ENCODE measurements at places on chromosomes 2 and 18.

DNA sequence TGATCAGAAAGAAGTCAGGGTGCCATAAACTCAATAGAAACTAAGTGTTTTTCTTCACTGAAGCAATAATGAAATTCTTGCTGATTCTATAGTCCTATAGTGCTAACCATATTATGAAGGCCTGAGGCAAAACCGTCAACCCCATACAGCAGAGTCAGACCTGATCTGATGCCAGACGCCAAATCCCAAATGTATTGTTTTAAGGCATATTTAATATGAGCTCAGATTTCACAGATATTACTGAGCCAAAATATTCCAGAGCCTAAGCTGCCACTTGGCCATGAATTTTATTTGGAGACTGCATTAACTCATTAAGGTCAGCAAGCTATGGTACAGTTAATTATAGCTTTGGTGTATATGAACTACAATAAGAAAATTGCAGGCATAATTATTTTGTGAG, 53.4 kb downstream of the SCN1A start:
- DNase-seq = no peak

GRCh38 chr2:224183086-224183485, 144.0 kb upstream of the SERPINE2 start:
- no peak for DNase-seq

DNA sequence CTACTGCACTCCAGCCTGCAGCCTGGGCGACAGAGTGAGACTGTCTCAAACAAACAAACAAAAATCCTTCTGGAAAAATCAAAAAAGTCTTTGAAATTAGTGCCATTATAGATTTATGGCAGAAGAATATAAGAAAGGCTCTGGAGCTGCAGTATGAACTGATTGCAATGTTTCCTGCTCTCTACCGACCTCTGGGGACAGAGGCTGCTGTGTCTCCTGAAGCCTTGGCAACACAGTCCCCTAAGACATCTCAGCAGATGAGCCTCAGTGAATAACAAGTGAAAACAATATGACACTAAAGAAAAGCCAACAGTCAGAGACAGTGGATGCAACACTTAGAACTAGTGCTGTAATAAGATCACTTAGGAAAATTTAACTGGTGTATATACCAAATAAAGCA, 494.9 kb upstream of the LRATD1 start:
- no peak for DNase-seq

DNA sequence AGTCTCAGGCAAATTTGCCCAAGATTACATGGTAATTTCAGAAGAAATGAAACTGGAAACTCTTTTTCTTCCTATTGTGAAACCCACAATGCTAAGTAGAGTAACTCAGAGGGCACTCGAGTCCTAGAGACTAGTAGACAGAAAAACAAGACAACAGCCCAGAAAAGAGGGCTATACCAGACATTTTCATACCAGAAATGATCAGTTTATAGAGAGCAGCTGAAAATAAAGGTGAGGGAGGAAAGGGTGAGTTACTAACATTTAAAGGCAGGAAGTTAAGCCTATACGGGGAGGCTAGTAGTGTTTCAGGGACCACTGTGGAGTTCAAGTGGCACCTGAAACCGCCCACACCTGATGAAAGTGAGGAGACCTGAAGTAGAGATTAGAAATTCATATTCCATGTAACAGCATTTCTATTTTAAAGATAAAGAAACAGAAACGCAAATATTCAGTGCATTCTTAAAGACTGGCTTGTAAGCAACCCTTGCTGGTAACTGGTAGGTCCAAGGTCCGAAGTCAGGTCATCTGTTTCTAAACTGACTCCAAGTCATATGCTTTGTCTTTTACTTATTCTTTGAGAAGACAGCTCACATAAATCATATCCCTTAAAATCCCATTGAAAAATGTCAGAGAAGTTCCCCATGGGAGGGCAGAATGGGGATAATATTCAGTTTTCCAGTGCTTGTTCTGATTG, 145.1 kb upstream of the ITGB6 start:
- no peak for DNase-seq

DNA sequence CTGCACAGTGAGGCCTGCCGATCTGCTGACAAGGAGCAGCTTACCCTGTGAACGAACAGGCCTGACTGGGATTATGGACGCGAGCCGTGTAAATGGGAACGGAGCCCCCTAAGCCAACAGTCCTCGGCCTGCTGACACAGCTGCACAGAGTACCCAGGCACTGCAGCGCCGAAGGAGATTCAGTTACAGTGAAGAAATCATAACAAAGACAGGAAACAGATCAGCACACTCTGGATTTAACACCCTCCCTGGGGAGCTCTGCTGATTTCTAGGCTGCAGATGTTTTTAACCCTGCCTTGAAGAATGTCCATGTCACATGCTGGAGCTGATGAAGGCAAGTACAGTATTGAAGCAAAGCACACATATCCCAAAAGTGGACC, 43.4 kb downstream of the COLEC12 start:
- DNase-seq = peak; percentile 73

DNA sequence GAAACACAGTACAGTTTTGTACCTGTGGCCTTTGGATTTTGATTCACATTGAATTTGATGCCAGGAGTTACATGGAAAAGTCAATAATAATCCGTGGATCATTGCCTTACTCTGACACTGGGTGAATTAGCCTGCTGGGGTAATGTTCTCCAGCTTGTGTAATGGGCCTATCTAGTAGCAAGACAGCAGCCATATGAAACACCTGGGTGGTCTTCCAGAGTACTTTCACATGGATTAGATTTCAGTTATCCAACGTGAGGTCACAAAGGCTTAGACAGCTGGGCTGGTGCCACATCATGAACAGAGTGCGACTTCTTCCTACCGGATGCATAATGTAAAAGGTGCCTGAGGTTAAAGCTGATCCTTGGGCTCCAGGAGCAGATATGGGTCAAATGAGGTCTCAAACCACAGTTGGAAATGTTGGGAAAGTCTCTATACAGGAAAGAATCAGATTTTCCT, 486.8 kb downstream of the PARD3B start:
- no peak for DNase-seq

GRCh38 chr2:160606341-160606740, 112.7 kb upstream of the RBMS1 start:
- no peak for DNase-seq

DNA sequence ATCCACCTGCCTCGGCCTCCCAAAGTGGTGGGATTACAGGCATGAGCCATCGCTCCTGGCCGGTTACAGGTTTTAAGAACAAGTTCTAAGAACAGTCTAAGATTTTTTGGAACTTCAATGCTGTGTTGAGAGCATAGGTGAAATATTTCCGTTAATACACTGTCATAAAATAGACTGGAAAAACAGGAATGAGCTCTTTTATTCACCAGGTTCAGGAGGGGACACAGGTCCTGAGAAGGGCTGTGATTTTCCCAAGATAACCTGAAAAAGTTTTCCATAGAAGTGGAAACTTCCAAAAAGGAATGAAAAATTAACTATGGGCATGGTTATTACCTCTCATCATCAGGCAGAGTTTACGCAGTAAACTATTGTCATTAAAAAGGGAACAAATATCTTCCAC, 97.6 kb upstream of the TMEM178A start:
- DNase-seq = no peak

GRCh38 chr2:118046634-118047210, 32.9 kb upstream of the CCDC93 start:
- no peak for DNase-seq

GRCh38 chr2:236940916-236941520, 144.7 kb upstream of the COPS8 start:
- DNase-seq = no peak

DNA sequence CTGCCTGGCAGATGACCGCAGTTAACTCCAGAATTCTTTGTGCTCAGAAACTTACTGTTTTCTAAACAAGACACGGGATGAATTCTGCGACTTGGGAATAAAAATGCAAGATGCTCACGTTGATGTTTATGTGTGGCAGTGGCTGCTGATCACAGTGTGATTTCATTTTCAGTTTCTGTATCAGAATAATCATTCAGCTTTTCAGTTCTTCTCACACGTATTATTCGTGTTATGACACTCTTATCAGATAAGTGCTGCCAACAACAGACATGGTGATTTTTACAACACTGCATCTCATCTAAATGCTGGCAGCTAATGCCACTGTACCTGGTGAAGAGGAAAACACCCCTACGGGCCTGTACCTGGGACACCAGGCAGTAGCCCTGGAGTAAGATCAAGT, 272.9 kb upstream of the REV1 start:
- DNase-seq = no peak

GRCh38 chr18:78831603-78832002, 148.0 kb upstream of the SALL3 start:
- DNase-seq = no peak

DNA sequence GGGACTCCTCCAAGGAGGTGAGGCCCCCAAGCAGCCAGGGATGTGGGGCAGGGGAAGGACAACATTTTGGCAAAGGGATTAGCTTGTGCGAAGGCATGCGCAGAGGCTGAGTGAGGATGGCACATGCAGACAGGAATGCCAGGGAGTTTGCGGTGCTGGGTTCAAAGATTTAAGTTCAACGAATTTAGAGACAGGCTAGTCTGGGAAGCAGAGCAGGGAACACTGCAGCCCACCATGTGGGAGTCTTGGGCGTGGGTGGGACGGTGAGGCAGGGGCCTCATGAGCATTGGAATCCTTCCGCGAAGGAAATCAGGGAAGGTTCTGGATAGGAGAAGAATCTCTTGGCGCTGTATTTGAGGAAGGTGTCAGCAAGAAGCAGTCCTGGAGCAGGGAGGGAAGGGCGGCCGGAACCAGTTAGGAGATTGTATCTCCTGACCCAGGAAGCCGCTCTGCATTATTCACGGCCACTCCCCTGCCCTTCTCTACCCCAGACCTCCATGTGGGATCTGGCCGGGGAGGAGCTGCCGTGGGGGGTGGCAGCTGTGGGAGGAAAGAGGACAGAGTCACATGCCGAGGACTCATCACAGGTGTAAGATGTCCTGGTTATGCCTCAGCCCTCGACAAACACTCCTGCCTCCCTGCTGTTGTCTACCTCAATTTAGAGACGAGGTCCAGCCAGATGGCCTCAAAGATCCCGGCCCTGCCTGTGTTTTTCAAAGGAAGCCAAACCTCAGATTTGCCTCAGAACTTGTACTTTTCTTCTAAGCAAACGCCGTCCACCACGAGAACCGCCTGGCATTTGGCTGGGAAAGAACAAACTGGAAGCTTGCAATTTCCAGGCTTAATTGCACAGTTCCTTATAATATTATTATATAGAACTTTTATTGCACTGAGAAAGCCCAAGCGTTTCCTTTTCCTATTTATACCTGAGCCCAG, 123.7 kb upstream of the SMAD2 start:
- no peak for DNase-seq

GRCh38 chr2:45964223-45964841, 312.9 kb downstream of the PRKCE start:
- DNase-seq = peak; percentile 80

DNA sequence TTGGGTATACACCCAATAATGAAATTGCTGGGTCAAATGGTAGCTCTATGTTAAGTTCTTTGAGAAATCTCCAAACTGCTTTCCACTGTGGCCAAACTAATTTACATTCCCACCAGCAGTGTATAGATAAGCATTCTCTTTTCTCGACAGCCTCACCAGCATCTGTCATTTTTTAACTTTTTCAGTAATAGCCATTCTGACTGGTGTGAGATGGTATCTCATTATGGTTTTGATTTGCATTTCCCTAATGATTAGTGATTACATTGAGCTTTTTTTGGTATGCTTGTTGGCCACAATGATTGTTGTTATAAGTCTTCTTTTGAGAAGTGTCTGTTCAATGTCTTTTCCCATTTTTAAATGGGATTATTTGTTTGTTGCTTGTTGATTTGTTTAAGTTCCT, 50.4 kb upstream of the EPAS1 start:
- no peak for DNase-seq

GRCh38 chr2:166032361-166032760, 78.8 kb upstream of the TTC21B start:
- no peak for DNase-seq

- DNase-seq = no peak
Observed at GRCh38 chr18:3388980-3389379, 61.0 kb upstream of the TGIF1 start.

DNA sequence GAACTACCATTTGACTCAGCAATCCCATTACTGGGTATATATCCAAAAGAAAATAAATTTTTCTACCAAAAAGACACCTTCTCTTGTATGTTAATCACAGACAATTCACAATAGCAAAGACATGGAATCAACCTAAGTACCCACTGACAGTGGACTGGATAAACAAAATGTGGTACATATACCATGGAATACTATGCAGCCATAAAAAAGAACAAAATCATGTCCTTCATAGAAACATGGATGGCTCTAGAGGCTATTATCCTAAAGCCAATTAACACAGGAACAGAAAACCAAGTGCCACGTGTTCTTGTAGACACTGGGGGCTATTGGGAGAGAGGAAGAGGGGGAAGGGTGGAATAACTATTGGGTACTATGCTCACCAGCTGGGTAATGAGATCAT, 27.7 kb downstream of the FLACC1 start:
- no peak for DNase-seq

GRCh38 chr2:29977284-29977683, 55.9 kb upstream of the ALK start:
- DNase-seq = no peak

GRCh38 chr2:97732436-97733340, 19.3 kb downstream of the ZAP70 start:
- no peak for DNase-seq

DNA sequence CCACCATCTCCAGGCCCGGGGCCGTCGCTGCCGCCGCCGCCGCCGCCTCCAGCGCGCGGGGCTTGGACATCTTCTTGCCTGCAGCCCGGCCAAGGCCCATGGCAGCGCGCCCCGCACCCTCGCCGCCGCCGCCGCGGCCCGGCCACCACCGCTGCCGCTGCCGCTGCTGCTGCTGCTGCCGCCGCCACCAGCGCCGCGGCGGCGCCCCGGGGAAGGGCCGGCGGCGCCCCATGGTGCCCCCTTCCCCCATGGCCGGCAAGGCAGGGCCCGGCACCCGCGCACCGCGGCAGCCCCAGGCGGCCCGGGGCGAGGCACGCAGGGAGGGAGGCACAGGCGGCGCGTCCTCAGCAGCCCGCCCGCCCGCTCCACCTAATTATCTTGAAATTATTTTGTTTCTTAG, 3057.4 kb downstream of the RPIA start:
- DNase-seq = no peak

DNA sequence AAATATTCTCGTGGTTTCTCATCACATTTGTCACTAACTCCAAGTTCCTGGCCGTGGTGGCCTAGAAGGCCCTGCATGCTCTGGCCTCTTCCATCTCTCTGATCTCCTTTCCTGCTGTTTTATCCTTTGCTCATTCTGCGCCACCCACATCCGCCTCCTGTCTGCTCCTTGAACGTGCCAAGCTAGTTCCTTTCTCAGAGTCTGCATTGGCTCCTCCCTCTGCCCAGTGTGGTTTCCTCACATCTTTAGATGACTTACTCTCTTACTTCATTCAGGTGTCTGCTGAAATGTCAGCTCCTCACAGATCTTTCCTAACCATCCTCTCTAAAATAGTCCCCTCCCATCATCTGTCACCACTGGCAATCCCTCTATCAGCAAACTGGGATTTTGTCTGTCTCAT, 158.6 kb upstream of the RBMS1 start:
- peak; percentile 14 for DNase-seq

GRCh38 chr18:75612456-75612855, 185.0 kb upstream of the SMIM21 start:
- DNase-seq = no peak
